Placental epithelial cell (primary cell): ENCODE measurements at places on chromosomes 1 and 21. TPM values are rescaled to one million over a fixed set of nuclear protein-coding genes. Genes with fewer than 3 reads are reported as not detected.

The PTCH2 gene
- total RNA-seq, result under 0.01 TPM in 1 of 2 replicates, not detected in the other

The SLAMF1 gene
- total RNA-seq, result not detected in 2 replicates

The TRIM33 gene
- 32.6 and 39.3 TPM in 2 replicates for total RNA-seq

The DSCAM gene
- total RNA-seq, result under 0.01 and 0.39 TPM in 2 replicates

The PTGS2 gene
- total RNA-seq, result 12.2 and 47.6 TPM in 2 replicates

The OR11L1 gene
- not detected in 2 replicates for total RNA-seq
